Right forelimb (tissue), 1 donor: ENCODE measurements at places on chromosomes 7 and 10.

- DNase-seq, result peak; percentile 77
These were observed 1.8 kb upstream of the HOXA10 start for GRCh38 chr7:27175626-27176523.

DNA sequence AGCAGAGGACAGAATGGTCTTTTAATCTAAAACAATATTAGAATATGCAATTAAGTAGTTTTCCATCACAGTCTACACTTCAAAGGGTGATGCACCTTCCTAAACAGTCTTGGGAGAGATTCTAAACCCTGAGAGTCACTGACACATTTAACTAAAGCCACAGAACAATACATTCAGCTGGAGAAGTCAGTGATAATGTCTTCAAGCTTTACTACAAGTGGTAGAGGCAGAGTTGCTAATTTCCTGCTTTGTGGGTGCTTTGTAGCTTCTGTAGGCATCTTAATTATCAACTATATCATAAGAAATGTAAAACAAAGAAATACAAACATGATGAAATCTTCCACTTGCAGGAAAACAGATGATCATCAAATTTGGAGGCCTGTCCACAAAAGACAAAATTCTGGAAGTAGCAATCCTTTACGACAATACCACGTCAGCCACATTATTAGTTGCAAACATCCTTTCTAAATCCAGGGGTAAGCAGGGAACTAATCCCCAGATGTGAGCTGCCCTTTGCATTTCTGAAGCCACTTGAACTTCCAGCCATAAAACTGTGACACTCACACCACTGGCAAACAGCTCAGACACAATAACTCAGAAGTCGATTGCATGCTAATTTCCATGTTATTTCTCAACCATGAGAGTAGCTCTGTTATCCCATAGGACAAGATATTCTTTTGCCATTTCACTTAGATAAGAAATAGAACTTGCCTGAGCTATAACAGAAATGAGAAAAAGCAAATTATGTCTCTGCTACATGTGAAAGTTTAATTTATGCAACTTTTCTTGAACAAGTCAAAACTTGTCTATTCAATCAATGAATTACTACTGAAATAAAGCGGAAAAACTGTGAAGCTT lies 212.2 kb downstream of the FAM107B start:
- no peak for DNase-seq

- no peak for DNase-seq
These were observed 163.3 kb upstream of the RHEB start for GRCh38 chr7:151682831-151683614.

DNA sequence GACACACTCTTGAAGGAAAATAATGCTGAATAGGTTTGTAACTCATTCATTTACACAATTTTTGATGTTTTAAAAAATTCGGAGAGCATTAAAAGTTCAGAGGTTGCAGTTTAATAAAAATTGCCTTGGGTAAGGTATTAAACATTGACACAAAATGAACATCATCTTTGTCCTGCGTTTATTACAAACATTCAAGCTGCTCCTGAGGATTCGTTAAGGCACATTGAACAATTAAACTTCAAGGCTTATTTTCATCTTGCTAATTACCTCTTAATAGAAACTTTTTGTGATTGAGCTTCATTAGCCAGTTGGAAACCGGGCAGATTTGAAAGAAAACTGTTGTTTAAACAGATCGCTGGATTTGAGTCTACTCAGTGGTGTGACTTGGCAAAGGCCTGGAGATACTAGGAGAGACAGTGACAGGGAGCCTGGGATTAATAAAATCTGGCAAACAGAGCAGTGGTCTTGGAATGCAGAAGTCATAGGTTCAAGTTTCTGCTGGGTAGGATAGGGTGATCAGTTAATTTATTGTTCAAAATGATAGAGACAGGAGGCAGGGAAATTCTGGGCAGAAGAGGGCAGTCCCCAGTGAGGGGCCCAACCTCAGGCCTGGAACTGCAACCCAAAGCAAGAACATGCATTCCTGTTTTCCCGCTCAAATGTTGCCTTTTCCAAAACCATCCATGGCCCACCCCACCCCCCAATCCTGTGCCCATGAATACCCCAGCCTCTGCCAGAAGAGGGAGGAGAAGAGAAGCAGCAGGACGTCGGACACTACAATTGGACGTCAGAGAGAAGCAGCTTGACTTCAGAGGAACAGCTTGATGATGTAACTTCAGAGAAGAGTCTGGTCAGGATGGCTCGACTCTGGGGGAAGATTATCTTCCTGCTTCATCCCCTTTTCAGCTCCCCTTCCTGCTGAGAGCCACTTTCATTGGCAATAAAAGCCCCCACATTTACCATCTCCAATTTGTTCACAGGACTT lies 43.5 kb upstream of the SLC35G1 start:
- DNase-seq, result no peak

- DNase-seq, result no peak
These were observed 219.0 kb downstream of the ADRA2A start for GRCh38 chr10:111295788-111296187.

GRCh38 chr10:34250722-34251121 lies 564.4 kb downstream of the PARD3 start:
- no peak for DNase-seq

DNA sequence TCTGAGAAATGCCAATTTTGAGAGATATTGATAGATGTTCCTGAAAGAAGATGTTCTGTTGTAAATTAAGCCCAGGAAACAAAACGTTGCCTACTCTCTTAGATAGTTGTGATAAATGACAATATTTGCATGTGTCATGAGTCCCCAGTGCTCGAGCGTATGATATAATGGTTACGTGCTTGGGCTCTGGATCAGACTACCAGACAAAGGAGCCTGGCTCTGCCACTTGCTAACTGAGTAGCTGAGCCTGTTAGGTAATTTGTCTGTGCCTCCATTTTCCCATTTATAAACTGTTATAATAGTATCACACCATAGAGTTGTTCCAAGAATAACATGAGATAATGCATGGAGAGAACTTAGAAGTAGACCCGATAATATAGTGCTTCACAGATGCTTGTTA lies 1.8 kb downstream of the A1CF start:
- DNase-seq, result no peak

GRCh38 chr10:44009891-44010632 lies 361.4 kb upstream of the ZNF32 start:
- no peak for DNase-seq

DNA sequence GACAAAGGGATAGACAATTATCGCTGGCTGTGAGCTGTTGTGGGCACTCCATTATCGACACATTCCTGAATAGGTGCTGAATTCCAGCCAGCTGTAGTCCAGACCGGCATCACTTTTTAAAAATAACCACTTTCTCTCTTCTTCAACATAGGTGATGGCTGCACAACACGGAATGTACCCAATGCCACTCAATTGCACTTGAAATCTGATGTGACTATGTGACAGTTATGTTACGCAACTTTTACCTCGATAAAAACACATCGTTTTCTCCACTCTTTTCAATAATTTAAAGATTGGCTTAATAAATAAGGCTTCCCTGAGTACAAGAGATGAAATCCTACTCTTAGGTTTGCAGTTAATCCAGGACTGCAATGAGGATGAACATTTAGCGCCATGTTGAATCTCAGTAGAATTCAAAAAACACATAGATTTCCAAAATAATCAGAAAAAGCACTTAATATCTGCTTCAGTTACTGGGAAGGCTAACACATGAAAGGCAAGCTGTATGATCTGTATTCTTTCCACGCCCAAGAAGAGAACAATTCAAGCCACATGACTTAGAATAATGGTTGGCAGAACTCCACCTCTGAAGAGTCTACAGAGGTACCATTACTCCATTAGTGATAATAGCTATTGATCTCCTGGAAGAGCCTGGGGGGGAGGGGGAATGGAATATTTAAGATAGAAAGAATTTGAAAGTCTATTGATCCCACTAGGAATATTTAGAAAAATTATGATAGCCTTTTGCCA lies 3.6 kb downstream of the YWHAG start:
- DNase-seq, result no peak

GRCh38 chr10:74921744-74922143 lies 95.3 kb downstream of the KAT6B start:
- no peak for DNase-seq

- DNase-seq, result no peak
These were observed 106.0 kb upstream of the GATA3 start for GRCh38 chr10:7948371-7949000.

GRCh38 chr7:112023786-112024185 lies 182.4 kb downstream of the DOCK4 start:
- no peak for DNase-seq

GRCh38 chr10:44574596-44575480 lies 189.9 kb upstream of the CXCL12 start:
- DNase-seq, result no peak

GRCh38 chr10:120327675-120328074 lies 129.4 kb upstream of the PLPP4 start:
- DNase-seq, result no peak

GRCh38 chr10:44958196-44958897 lies 1.3 kb upstream of the RASSF4 start:
- peak; percentile 31 for DNase-seq

GRCh38 chr10:62456611-62457101 lies 82.5 kb downstream of the ZNF365 start:
- DNase-seq, result no peak

DNA sequence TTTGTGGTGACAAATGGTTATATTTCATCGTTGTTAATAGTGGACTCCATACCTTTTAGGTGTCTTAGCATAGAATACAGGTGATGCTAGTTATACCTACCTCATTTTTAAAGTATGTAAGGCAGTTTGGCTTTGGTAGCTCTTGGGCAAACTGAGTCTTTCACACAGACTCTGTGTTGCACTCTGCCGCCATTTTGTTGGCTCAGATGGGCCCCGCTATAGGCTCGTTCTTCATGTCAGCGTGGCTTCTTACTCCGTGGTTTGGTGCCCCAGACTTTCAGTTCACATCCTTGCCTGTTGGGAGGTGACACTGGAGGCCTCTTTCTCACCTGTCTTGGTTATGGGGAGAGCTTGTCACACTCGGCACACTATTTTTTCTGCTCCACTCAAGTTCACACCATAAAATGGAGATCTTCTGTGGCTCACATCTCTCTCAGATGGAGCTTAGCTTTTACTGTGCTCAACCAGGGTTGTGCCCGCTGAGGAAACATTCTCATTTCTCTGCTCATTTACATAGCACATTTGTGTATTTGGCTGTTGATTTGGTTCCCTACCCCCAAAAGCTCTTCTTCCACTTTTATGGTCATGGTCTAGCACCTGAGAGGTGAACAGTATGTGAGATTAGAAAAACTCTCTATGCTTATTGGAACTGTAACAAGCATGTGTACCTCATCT lies 178.5 kb downstream of the ARID5B start:
- DNase-seq, result no peak

- no peak for DNase-seq
These were observed 4.3 kb upstream of the GPNMB start for GRCh38 chr7:23242321-23242720.

DNA sequence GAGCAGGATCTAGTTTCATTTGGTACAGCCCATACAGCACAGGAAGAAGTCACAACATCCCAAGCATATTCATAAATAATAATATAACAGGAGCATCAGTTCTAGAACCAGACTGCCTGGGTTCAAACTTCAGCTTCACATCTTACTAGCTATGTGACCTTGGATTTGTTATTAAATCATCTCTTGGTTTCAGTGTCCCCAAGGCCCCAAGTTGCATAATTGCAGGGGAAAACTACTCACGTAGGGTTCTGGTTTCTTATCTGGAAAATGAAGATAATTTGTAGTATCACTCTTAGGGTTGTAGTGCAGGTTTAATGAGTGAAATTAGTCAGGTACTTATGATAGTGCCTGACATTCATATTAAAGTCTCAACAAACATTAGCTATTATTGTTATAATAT lies 5.5 kb upstream of the IQUB start:
- DNase-seq, result no peak

DNA sequence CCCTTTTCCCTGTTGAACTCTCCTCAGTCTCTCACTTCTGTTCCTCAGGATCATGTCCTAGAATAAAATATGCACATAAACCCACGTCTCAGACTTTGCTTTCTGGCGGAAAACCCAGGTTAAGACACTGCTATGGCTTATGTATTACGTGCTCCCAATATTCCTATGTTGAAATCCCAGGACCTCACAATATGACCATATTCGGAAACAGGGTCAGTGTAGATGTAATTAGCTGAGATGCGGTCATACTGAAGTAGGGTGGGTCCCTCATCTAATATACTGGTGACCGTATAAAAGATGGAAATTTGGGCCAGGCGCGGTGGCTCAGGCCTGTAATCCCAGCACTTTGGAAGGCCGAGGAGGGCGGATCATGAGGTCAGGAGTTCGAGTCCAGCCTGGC lies 59.9 kb downstream of the KIAA1549 start:
- no peak for DNase-seq
